ENCODE measurements at places on chromosomes 4 and X. TPM values are rescaled to one million over a fixed set of nuclear protein-coding genes. Genes with fewer than 3 reads are reported as not detected.

- DNase-seq: peak; percentile 37
Observed at GRCh38 chr4:152100379-152101201, 339.8 kb upstream of the GATB start.

Gene HELT
- not detected for polyA plus RNA-seq

GRCh38 chr4:1786544-1787362, 6.3 kb upstream of the FGFR3 start:
- no peak for DNase-seq

DNA sequence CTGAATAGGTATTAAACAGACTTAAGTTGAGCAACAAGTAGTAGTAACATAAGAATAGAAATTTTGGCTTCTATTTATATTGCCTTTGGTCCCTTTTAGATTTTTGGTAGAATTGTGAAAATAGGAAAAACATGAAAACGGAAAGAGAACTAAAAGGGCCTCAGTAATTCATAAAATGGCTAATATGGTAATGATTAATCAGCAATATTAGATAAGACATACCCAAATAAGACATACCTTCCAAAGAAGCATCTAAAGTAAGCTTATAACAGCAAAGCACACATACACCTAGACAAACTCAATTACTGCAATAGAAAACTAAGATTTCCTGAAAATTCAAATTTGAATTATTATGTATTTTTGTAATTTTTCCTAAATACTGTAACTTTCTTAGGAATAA, 46.4 kb downstream of the CHIC2 start:
- no peak for DNase-seq

DNA sequence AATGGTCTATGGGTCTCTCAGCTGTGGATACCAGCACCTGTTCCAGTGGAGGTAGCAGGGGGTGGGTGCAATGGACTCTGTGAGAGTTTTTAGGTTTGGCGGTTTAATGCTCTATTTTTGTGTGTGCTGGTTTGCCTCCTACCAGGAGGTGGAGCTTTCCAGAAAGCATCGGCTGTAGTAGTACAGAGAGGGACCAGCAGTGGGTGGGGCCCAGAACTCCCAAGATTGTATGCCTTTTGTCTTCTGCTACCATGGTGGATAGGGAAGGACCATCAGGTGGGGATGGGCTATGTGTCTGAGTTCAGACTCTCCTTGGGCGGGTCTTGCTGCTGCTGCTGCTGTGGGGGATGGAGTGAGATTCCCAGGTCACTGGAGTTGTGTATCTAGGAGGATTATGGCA, 557.2 kb upstream of the GRID2 start:
- DNase-seq: no peak

- no peak for DNase-seq
Observed at GRCh38 chr4:111650146-111650545, 495.1 kb upstream of the FAM241A start.

Gene SMR3A
- not detected for polyA plus RNA-seq

DNA sequence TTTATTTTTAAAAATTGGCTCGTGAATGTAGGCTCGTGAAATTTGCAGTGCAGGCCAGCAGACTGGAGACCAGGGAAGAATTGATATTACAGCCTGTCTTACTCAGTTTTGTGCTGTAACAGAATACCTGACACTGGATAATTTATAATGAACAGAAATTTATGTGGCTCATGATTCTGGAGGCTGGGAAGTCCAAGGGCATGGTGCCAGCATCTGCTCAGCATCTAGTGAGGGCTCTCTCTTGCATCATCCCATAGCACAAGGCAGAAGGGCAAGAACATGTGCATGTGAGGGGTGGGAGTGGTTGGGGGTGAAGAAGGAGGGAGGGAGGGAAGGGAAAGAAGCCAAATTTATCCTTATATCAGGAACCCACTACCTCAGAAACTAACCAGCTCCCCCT, 13.7 kb upstream of the CLTRN start:
- DNase-seq: no peak

DNA sequence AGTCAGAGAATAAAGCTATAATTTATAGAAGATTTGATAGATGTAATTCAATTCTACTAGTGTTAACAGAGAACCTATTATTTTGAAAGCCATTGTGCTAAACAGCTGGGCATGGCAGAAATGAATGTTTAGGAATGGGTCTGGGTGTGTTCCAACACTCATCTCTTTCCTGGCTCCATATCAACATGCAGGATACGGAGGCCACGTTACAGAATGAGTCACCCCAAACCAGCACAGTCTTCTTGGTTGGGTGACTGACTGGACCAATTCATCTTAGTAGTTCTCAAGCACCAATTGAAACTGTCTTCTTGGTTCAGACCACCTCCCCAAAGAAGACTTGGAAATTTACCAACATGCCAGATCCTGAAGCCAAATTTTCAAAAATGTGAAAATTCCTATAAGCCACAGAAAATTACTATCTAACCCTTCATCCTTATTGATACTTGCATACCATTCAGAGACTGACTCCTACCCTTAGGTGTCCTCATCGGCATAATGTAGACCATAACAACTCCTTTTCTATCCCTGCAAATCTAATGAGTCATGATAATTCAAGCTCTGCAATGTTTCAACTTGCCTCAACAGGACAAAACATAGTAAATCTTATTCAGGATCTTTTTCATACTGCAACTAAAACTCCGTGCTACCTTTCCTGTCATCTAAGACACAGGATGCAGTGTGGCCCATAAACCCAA, 52.0 kb upstream of the ATOH1 start:
- DNase-seq: peak; percentile 87

- no peak for DNase-seq
Observed at GRCh38 chrX:24190500-24191156, 41.1 kb downstream of the ZFX start.

GRCh38 chr4:186193851-186194250, 2.5 kb downstream of the CYP4V2 start:
- no peak for DNase-seq

DNA sequence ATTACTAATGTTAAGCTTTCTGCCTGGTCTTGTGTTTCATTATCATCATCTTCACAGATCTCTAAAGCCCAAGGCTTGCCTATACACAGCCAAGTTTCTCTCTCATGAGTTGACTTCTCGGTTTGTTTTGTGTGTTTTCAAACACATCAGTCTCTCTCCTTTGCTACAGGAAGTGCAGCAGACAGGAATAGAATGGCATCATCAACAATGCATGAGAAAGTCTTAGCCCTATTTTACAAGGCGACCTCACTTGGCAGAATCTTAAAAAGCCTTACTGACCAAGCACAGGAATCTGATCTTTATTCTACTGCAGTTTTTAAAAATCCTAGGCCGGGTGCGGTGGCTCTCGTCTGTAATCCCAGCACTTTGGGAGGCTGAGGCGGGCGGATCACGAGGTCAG, 36.8 kb downstream of the CC2D2A start:
- DNase-seq: no peak

Gene CENPVL3
- 0.09 TPM for polyA plus RNA-seq

GRCh38 chr4:54908763-54909162, 216.6 kb downstream of the KDR start:
- no peak for DNase-seq

GRCh38 chrX:13790206-13791131, 26.4 kb downstream of the GPM6B start:
- no peak for DNase-seq

GRCh38 chr4:100379583-100380105, 138.2 kb downstream of the EMCN start:
- DNase-seq: peak; percentile 42

GRCh38 chrX:68443155-68443868, 10.0 kb upstream of the OPHN1 start:
- DNase-seq: peak; percentile 33

- DNase-seq: no peak
Observed at GRCh38 chr4:15942283-15942682, 3.7 kb upstream of the FGFBP1 start.

DNA sequence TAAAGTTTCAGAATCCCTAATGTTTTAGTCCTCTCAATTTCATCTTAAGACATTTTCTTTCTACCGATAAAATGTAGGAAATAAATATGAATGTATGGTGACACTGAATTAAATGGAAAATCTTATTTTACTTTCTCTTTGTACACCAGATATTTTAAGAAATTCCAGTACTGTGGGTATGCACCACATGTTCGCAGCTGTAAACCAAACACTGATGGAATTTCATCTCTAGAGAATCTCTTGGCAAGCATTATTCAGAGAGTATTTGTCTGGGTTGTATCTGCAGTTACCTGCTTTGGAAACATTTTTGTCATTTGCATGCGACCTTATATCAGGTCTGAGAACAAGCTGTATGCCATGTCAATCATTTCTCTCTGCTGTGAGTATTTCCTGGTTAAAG, 26.9 kb downstream of the C4orf46 start:
- no peak for DNase-seq

- DNase-seq: peak; percentile 41
Observed at GRCh38 chrX:29690061-29690460, 525.3 kb upstream of the MAGEB2 start.

Gene PCDH18
- 0.01 TPM for polyA plus RNA-seq

Gene LIMCH1
- 0.05 TPM for polyA plus RNA-seq

Gene CHRDL1
- polyA plus RNA-seq: 0.07 TPM

DNA sequence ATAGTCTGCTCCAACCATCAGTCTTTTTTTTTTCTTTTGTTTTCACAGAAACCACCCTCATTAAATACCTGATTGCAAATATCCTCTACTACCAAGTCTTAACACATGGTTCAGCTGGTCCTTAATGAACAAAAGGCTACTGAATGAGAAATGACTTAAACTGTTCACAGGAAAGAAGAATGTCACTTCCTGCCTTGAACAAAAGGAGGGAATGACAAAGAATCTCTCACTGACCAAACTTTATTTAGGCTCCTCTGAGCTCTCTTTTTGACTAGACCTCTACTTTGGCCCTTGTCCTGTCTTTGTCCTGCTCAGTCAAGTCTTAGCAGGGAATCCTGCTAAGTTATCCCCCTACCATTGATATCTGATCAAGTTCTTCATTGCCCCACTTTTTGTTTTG, 31.8 kb upstream of the GJB1 start:
- DNase-seq: no peak

DNA sequence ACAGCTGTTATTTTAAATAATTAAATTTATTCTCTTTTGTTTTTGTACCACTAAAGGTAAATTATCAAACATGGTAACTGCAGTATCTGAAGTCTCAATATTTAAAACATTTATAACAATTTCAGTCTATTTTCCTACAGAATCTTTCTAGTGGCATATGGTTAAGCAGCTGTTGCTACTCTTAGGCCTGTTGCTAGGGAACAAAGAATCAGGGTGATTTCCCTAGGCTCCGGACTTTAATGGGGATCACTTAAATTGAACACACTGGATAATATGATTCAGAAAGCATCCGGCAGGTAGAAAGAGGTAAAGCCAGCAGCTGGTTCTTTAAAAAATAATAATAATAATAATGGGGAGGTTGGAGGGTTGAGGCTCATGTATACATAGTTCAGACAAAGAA, 17.6 kb downstream of the FBXO8 start:
- DNase-seq: no peak

Gene SPATA4
- 0.06 TPM for polyA plus RNA-seq

Gene SLC49A3
- polyA plus RNA-seq: not detected

Gene LNX1
- 0.57 TPM for polyA plus RNA-seq

- peak; percentile 39 for DNase-seq
Observed at GRCh38 chr4:123562994-123563750, 166.6 kb downstream of the SPRY1 start.

GRCh38 chr4:73867783-73868182, 1.4 kb upstream of the CXCL1 start:
- DNase-seq: peak; percentile 89

GRCh38 chr4:82402196-82402775, 28.0 kb downstream of the HNRNPDL start:
- no peak for DNase-seq

- peak; percentile 14 for DNase-seq
Observed at GRCh38 chrX:68568136-68568535, 69.3 kb downstream of the YIPF6 start.

DNA sequence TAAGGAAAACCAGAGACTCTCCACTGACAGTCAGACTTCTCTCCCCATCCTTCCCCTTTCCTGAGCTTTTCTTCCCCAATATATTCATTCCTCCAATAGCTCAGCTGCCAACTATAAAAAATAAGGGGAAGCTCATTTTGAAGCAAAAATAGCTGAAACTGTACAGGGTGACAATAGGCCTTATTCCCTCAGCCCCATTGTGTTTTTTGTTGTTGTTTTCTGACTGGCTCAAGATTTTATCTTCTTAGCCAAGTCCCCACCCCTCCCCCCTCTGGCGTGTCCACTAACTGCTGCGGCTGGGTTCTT, 26.2 kb downstream of the PRPS1 start:
- DNase-seq: no peak

Gene MAGEB1
- not detected for polyA plus RNA-seq

DNA sequence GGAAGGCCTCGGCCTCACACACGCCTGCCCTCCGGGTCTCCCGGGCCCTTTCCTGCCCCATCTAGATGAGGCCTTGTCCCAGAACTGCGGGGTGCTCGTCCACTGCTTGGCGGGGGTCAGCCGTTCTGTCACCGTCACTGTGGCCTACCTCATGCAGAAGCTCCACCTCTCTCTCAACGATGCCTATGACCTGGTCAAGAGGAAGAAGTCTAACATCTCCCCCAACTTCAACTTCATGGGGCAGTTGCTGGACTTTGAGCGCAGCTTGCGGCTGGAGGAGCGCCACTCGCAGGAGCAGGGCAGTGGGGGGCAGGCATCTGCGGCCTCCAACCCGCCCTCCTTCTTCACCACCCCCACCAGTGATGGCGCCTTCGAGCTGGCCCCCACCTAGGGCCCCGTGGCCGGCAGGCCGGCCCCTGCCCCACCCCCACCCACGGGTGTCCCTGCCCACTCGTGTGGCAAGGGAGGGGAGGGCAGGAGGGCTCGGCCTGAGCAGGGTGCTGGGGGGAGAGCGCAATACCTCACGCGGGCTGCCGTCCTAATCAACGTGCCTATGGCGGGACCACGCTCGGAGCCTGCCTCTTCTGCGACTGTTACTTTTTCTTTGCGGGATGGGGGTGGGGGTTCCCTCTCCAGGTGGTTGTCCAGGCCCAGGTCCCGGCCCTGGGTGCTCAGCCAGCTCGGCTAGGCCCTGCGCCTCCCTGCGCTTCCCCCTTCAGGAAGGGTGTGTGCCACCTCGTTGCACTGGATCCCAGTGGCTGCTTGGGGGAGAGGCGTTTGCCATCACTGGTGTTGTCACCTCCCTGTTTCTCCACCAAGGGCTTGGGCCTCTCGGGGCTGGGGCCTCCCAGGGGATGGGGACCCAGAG, 3.1 kb downstream of the DUSP9 start:
- no peak for DNase-seq

GRCh38 chrX:21639775-21640174, 18.4 kb downstream of the KLHL34 start:
- DNase-seq: no peak

Gene ENPEP
- polyA plus RNA-seq: not detected

Gene PNMA6A
- polyA plus RNA-seq: 0.02 TPM
